ENCODE measurements at places on chromosomes 12 and 14. TPM values are rescaled to one million over a fixed set of nuclear protein-coding genes. Genes with fewer than 3 reads are reported as not detected.

DNA sequence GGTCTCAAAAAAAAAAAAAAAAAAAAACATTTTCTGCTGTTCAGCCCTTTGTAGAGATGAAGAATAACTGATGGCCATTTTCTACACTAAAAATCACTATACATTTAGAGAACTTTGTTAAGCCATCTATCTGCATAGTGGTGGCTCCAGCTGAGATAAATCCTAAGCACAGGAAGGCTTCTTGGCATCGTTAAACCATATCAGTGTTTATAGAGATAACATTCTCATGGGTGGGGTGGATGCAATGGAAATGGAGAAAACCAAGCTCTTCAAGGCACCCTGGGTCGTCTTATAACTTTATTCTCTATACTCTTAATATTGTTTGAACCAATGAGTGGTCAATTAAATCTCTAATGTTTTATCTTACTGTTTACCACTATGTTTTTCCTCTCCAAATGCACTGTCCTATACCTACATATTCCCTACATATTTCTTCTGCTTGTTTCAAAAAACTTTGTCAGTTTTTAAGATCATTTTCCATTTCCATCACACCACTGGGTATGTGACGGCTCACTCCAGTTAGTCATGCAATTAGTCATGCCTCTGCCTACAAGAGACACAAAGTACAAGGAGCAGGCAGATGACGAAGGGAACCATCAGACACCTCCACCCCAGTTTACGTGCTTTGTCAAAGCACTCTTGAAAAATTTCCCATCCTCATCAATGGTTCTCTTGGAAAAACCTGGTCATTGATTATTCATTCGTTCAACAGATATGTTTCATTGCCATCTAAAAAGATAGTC is 119.3 kb upstream of the OVCH1 start:
- H3K36me3 ChIP-seq = no peaks in the 10 kb centered on the region
- DNase-seq = no peak
- no peaks in the 10 kb centered on the region for H3K4me1 ChIP-seq
- no peaks in the 10 kb centered on the region for H3K27me3 ChIP-seq
- H3K4me3 ChIP-seq = no peak overlapping the region
- H3K27ac ChIP-seq = no peak overlapping the region

GRCh38 chr14:60204843-60205774 is 39.9 kb upstream of the DHRS7 start:
- no peaks in the 10 kb centered on the region for H3K36me3 ChIP-seq
- H3K4me1 ChIP-seq = no peaks in the 10 kb centered on the region
- H3K27me3 ChIP-seq = no peaks in the 10 kb centered on the region
- no peak overlapping the region for H3K4me3 ChIP-seq
- no peak overlapping the region for H3K27ac ChIP-seq

GRCh38 chr12:26097046-26097878 is 27.6 kb downstream of the BHLHE41 start:
- no peak overlapping the region for H3K27ac ChIP-seq
- no peak overlapping the region for H3K4me3 ChIP-seq

GRCh38 chr12:57496822-57497221 is 9.0 kb downstream of the MARS1 start:
- peaks cover 43% of the 10 kb centered on the region for H3K36me3 ChIP-seq
- H3K4me1 ChIP-seq = no peaks in the 10 kb centered on the region
- no peak overlapping the region for H3K4me3 ChIP-seq

- peak overlapping the region; percentile 93 for H3K4me3 ChIP-seq
- H3K27ac ChIP-seq = peak overlapping the region; percentile 92
- H3K4me1 ChIP-seq = peaks cover 25% of the 10 kb centered on the region
- H3K27me3 ChIP-seq = no peaks in the 10 kb centered on the region
Measured at GRCh38 chr12:67647181-67647798, 1.3 kb upstream of the DYRK2 start.

DNA sequence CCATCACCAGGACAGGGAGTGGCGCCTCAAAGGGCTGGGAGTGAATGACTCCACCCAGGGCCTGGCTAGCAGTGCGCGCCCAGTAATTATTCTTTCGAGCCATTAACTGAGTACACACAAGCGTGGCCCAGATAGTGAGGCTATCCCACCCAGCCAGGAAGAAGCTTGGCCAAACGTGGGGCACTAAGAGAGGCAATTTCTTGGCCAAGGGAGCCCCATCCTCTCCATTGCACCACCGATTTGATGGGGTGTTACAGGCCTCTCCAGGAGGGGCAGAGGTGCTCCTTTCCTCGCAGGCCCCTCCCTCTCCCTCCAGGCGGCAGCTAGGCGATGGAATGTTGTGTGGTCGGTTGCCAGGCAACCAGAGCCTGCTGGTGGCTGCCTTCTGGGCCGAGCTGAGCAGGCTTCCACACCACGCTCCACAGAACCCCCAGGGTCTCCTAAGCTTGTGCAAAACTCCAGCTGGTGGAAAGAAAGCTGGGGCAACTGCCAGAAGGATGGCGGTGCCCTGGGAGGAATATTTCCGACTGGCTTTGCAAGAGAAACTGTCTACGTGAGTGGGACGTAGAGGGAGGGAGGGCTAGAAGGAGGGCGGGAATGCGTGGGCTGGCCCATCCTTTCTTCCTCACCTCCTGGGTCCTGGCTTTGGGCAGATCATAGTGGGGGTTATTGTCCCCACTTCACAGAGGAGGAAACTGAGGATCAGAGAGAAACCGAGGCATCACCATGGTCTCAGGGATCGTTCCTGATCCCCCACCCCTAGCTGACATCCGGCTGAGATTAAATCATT is at the start of gene CFAP73:
Gene CFAP73, plus strand, starts transcription at position 364 of the 790 bp plus-strand sequence. Its CDS starts 134 bp downstream, at position 498.
- no peak within 1 kb of the TSS for H3K4me3 ChIP-seq
- no peaks in the 10 kb centered on the region for H3K36me3 ChIP-seq
- H3K4me1 ChIP-seq = peaks cover 20% of the 10 kb centered on the region
- H3K27ac ChIP-seq = no peak within 1 kb of the TSS
- peaks cover 7% of the 10 kb centered on the region for H3K27me3 ChIP-seq

- H3K4me3 ChIP-seq = no peak overlapping the region
- DNase-seq = no peak
- no peaks in the 10 kb centered on the region for H3K27me3 ChIP-seq
Measured at GRCh38 chr12:42496886-42497285, 92.7 kb downstream of the PRICKLE1 start.

DNA sequence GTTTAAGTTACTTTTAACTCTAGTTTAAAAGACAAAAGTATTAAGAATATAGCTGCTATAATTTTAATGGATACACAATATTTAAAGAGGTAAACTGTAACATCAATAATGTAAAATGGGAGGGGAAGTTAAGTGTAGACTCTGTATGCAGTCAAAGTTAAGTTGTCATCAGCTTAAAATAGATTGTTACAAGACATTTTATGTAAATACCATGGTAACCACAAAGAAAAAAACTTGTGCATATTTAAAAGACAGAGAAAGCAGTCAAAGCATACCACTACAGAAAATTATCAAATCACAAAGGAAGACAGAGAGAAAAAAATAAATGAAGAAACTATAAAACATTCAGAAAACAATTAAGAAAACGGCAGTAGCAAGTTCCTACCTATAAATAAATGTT is 73.3 kb downstream of the CEP128 start:
- no peak overlapping the region for H3K4me3 ChIP-seq
- H3K27ac ChIP-seq = no peak overlapping the region
- DNase-seq = no peak
- no peaks in the 10 kb centered on the region for H3K4me1 ChIP-seq
- no peaks in the 10 kb centered on the region for H3K36me3 ChIP-seq
- H3K27me3 ChIP-seq = no peaks in the 10 kb centered on the region

- H3K4me3 ChIP-seq = no peak overlapping the region
- DNase-seq = no peak
- H3K27ac ChIP-seq = no peak overlapping the region
- H3K36me3 ChIP-seq = no peaks in the 10 kb centered on the region
Measured at GRCh38 chr12:23108957-23109356, 484.0 kb downstream of the ETNK1 start.

DNA sequence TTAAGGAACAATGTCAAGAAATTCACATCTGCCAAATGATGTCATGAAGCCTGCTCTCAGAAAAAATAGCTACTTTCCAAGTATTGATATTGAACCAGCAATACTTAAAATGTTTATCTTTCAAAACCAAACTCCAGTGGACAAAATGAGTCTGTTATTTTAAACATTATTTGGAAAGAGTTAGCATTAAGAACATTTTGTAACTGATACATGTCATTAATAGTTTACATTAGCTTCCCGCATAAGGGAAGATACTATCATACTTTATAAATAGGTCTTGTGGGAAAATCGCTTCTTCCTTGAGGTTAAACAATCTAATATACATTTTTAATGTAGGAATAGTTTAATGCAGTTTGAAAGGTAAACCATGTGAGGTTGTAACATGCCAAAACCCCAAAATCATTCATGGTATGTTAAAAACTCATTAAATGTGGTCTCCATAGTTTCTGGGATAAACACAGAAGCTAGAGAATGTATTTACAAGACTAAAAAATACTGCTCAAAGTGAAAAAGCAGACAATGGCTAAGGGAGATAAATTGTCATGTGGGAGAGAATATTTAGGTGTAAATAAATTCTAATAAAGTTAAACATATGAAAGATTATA is 73.4 kb upstream of the ATP2B1 start:
- no peak for DNase-seq
- no peaks in the 10 kb centered on the region for H3K36me3 ChIP-seq
- no peaks in the 10 kb centered on the region for H3K27me3 ChIP-seq
- H3K4me3 ChIP-seq = no peak overlapping the region
- H3K4me1 ChIP-seq = no peaks in the 10 kb centered on the region

GRCh38 chr12:47249719-47250357 is 170.1 kb upstream of the AMIGO2 start:
- H3K27ac ChIP-seq = no peak overlapping the region
- H3K4me3 ChIP-seq = no peak overlapping the region
- peaks cover 3% of the 10 kb centered on the region for H3K4me1 ChIP-seq
- DNase-seq = no peak
- H3K36me3 ChIP-seq = peaks cover 11% of the 10 kb centered on the region

- DNase-seq = no peak
- H3K27me3 ChIP-seq = no peaks in the 10 kb centered on the region
- no peaks in the 10 kb centered on the region for H3K4me1 ChIP-seq
- H3K27ac ChIP-seq = no peak overlapping the region
- no peaks in the 10 kb centered on the region for H3K36me3 ChIP-seq
- no peak overlapping the region for H3K4me3 ChIP-seq
Measured at GRCh38 chr12:51897181-51897580, 9.3 kb downstream of the ANKRD33 start.

- peak; percentile 76 for DNase-seq
- no peaks in the 10 kb centered on the region for H3K27me3 ChIP-seq
- H3K4me3 ChIP-seq = no peak overlapping the region
- peaks cover 33% of the 10 kb centered on the region for H3K36me3 ChIP-seq
- H3K4me1 ChIP-seq = peaks cover 56% of the 10 kb centered on the region
Measured at GRCh38 chr12:108618079-108618952, 15.4 kb downstream of the SELPLG start.

DNA sequence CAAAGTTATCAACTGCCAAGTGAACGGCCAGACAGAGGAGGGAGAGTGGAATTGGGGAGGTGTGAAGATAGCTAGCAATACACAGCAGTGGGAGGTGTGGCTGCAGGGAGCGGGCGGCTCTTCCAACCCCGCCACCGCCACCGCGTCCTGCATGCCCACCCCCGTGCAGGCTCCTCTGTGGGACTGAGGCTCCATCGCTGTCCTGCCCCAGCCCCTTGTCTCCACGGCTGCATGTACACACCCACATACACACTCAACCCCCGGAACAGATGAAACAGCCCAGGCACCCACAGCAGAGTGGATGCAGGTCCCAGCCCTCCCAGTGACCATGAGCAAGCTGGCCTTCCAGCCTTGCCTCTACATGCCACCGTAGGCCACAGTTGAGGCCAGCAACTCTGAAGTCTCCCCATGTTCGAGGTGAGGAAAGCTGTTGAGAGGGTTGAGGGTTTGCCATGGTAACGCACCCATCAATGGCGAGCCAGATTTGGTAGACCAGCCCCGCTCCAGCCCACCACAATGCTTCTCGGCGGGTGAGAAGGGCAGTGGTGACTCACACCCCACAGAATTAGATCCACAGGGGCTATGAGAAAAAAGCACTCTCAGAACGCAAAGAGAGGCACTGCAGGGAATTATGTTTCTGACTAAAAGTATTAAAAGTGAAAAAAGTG is 39.3 kb downstream of the PITPNM2 start:
- H3K4me1 ChIP-seq = peaks cover 67% of the 10 kb centered on the region
- peak; percentile 53 for DNase-seq
- H3K4me3 ChIP-seq = no peak overlapping the region
- no peaks in the 10 kb centered on the region for H3K36me3 ChIP-seq
- peak overlapping the region; percentile 33 for H3K27ac ChIP-seq
- H3K27me3 ChIP-seq = no peaks in the 10 kb centered on the region

DNA sequence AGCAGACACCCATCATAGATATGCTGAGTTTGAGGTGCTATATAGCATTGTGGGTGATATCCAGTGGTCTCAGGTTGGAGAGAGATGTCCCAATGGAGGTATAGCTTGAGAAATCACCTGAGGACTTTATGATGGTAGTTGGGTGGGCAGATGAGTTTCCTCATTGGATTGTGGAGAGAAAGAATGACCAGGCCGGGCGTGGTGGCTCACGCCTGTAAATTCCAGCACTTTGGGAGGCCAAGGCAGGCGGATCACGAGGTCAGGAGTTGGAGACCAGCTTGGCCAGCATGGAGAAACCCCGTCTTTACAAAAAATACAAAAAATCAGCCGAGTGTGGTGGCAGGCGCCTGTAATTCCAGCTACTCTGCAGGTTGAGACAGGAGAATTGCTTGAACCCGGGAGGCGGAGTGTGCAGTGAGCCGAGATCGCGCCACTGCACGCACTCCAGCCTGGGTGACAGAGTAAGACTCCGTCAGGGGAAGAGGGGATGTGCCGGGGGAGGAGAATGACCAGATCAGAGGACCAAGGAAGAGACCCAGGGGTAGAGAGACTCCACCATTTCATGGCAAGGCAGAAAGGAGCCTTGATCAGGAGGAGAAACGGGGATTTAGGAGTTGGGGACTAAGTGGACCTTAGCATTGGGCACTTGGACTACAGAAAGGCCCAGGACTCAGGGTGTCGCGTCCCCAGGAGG is 757 bp upstream of the PCK2 start:
- no peaks in the 10 kb centered on the region for H3K27me3 ChIP-seq
- peaks cover 28% of the 10 kb centered on the region for H3K4me1 ChIP-seq
- no peak for DNase-seq
- peaks cover 3% of the 10 kb centered on the region for H3K36me3 ChIP-seq
- H3K27ac ChIP-seq = peak overlapping the region; percentile 90

DNA sequence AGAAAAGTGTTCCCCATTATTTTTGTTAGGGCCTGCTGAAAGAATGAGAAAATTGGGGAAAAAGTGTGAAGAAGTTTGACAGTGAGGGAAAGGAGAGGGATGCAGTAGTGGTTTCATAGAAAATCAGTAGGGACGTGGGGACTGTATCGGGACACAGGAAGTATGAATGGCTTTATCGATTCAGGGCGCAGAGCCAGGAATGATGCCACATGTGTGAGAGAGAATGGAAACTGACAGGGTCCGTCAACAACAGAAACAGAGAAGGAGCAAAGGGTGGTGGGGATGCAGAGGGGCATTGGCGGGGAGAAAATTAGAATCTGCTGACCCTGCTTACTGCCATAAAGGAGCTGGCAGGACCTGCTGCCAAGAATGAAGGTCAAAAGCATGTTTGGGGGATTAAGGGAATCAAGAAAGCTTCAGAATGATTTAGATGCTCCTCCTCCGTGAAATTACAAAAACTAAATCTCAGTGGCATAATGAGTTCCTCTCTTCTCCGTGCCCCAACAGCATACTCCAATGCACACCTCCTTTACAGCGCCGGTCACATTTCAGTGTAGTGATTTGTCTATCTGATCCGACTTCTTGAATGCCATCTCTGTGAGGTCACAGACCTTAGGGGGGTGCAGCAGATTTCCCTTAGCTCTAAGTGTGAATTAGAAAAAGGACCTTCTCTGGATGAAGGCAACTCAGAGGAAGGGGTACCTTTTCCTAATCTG is 92.6 kb downstream of the EMP1 start:
- H3K27ac ChIP-seq = no peak overlapping the region
- H3K36me3 ChIP-seq = no peaks in the 10 kb centered on the region
- no peaks in the 10 kb centered on the region for H3K4me1 ChIP-seq
- H3K27me3 ChIP-seq = no peaks in the 10 kb centered on the region

The DERA gene
- 22.1 TPM for total RNA-seq

The CCDC177 gene
- not detected for total RNA-seq

The NCOR2 gene
- total RNA-seq = 109 TPM

The SAMD15 gene
- 0.40 TPM for total RNA-seq

Measured in natural killer cell (primary cell).